ENCODE measurements at places on chromosomes 13 and 19.

DNA sequence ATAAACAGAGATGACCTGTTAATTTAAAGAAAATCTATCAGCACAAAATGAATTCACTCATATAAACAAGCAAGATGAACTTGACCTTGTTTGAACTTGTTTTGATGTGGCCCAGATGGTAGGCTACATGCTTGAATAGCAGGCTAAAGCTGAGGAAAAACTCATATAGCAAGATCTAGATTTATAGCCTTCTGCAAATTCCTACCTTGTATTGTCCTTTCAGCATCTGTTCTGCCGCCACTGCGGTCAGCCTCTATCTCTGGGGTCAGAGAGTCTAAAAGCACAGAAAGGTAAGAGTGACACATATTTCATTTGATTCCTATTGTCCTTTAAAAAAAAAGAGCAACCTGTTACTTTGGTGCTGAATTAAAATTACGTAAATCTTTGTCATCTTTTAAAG lies 392.1 kb downstream of the DACH1 start:
- no peak for DNase-seq

GRCh38 chr13:45209229-45209628 lies 8.4 kb upstream of the KCTD4 start:
- no peak for DNase-seq

DNA sequence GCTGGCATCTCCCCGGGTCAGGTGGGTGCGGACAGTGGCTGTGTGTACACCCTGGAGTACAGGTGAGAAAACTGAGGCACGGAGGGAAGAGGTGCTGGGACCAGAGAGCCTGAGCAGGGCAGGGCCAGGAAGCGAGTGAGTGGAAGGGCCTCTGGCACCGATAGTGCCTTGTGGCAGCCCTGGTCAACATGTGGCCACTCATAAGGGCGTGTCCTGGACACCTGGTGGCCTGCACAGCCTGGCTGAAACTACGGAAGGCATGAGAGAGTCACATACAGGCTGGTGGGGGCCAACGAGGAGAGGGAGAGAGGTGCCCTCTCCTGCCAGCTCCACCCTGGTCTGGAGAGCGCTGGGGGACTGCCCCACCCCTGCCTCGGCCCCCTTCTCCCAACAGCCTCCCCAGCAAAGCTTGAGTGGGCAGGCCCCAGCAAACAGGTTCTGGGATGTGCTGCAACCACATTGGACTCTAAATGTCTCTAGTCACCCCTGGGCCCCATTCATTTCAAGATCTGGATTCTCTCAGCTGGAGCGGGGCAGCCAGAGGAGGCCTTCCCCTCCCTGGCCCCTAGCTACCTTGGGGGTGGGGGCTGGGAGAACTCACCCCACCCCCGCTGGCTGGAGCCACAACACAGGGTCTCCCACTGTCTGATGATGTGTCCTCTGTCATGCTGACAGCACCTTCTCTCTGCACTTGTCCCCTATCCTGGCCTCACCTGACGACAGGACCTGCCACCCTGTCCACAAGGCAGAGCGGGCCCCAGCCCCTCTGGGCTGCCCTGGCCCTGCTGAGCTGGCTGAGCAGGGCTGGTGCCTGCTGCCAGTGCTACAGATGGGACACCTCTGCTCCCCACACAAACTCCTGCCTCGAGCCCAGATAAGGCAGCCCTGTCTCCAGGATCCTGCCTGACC lies 5.8 kb downstream of the CBARP start:
- no peak for DNase-seq

- DNase-seq, result peak; percentile 97
Observed at GRCh38 chr19:53431399-53432087, at the start of gene ZNF761. Gene ZNF761, plus strand, starts transcription at chr19:53431984. Its CDS starts 15,285 bp downstream, at chr19:53447269.

- no peak for DNase-seq
Observed at GRCh38 chr13:95153647-95154412, 147.4 kb downstream of the ABCC4 start.

DNA sequence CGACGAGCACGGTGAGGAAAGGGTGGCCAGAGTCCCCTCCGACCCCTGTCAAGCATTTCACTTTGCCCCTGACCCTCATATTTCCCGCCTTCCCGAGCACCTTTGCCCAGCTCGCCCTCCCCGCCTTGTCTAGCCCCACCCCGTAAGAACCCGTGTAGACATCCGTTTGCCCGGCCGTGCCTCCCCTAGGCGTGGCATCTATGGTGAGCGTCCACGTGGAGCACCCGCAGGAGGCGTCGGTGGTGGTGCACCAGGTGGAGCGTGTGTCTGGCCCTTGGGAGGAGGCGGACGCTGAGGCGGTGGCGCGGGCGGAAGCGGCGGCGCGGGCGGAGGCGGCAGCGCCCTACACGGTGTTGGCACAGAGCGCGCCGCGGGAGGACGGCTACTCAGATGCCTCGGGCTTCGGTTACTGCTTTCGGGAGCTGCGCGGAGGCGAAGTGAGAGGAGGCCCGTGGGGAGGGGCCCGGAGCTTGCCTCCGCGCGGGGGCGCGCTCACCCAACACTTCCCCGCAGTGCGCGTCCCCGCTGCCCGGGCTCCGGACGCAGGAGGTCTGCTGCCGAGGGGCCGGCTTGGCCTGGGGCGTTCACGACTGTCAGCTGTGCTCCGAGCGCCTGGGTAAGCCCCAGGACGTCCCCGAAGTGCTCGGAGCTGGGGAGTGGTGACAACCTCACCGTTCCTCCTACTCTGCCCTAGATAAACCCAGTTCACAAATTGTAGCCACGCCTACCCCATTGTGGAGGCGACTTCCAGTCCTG lies 4.2 kb downstream of the LTBP4 start:
- DNase-seq, result peak; percentile 83

DNA sequence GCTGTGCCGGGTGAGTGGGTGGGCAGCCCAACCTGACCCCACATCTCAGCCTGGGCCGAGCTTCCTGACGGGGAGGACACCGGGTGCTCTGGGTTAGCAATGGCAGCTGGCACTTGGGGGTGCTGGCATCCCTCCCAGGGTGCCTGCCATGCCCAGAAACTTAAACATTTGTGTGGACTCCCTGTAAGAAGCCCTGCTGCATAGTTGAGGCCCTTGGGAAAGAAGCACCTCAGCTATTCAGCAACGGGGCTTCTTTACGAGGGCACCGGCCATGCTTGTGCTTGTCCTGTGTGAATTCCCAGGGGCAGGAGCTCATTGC lies 33.8 kb upstream of the MEDAG start:
- DNase-seq, result no peak

DNA sequence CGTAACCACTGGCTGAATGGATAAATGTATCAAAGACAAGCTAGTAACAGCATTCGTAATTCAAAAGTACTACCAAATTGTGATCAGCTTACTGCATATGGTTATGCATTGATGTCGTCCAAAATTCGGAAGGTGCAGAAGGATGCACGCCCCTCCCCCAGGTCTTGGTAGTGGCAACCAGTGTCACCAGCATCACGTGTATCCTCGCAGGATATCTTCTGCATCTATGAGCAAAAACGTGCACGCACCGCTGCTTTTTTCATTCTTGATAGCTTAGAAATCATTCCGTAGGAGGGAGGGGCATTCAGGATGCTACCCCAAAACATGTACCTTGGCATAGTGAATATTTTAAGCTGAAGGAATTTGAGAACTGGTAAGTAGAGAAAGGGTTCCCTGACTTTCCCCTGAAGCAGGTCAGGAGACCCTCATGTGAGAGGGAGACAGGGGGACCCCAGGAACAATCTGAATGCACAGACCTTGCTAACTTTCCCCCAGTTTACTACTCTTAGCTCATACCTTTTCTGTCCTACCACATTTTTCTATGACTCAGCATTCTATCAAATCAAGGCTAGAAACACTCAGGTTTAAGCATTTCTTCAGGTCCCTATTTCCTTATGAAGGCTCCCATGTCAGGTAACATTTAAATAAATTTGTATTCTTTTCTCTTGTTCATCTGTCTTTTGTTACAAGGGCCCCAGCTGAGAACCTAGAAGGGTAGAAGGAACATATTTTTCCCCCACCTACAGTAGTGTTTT lies 61.2 kb upstream of the TM9SF2 start:
- no peak for DNase-seq

DNA sequence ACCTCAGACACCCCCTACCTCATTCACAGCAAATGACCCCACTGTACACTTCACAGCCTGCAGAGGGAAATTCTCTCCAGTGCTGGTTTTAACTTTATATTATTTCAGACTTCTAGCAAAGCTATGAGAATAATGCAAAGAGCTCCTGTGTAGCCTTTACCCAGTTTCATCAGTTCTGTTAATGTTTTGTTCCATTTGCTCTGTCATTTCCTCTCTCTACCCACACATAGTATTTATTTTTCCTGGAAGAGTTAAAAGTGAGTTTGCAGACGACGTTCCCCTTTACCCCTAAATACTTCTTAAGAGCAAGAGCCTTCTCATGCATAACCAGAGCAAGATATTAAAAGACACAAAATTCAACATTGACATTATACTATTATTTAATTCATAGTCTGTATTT lies 49.9 kb upstream of the ADGRE1 start:
- DNase-seq, result no peak

DNA sequence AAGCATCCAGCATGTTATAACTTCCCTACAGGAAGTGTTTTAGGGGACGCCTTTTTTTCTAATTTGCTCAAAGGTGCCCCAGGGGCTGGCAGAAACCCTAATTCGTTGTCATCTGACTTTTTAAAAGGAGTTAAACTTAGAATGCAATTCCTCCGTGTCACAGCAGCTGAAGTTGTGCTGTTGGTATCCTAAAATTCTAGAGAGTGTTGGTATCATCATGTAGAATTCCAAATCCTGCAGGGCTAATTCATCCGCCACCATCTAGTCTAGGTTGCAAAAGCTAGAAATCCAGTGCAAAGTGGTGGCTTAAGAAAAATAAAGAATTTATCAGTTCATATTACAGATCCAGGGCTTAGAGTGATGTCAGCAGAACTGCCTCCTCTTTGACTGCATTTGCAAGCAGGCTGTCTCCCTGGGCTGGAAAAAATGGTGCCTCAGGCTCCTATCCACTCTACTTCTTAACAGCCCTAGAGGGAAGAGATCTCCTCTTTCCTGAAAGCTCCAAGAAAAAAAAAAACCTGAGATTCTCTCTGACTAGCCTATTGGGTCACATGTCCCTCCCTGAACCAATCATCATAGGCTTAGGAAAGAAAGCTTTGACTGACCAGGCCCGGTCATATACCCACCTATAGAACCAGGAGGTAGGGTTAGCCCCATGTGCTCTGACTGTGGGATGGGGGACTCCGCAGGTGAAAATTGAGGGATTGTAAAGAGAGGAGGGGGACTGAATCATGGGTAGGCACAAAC lies 73.0 kb downstream of the MAP4K1 start:
- peak; percentile 62 for DNase-seq

DNA sequence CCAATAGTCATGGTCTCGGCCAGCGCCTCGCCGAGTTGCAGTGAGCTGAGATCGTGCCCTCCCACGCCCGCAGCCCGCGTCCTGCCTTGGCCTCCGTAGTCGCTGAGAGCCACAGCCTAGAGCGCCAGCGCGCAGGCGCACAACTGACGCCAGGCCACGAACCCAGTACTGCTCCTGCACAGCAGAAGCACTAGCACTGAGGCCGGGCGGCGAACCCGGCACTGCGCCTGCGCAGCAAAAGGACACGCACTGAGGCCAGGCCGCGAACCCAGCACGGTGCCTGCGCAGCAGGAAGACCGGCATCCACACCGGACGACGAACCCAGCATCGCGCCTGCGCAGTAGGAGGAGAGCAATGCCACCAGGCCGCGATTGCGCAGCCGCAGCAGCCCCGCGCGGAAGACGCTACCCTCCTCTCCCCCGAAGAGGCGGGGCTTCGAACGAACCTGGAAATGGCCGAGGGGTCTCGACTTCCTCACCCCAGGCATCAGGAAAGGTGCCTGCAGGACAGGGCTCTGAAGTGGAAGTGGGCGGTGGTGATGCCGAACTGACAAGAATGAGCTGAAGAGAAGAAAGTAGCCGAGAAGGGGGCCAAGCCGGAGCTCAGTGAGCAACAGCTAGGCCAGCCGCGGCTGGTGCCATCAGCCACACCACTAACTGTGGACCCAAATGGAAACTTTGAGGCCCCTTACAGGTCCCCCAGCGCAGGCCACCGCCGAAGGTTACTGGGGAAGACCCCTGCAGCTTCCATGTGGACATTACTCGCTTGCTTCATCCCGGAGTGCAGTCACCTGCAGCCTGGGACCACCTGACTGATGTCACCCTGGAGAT lies 7.5 kb downstream of the F10 start:
- DNase-seq, result peak; percentile 31

- no peak for DNase-seq
Observed at GRCh38 chr19:33785795-33786194, 10.9 kb upstream of the KCTD15 start.

- DNase-seq, result no peak
Observed at GRCh38 chr19:27746691-27747380, 1466.1 kb downstream of the UQCRFS1 start.

GRCh38 chr19:41355035-41355434 lies 1.3 kb upstream of the TGFB1 start:
- DNase-seq, result no peak

DNA sequence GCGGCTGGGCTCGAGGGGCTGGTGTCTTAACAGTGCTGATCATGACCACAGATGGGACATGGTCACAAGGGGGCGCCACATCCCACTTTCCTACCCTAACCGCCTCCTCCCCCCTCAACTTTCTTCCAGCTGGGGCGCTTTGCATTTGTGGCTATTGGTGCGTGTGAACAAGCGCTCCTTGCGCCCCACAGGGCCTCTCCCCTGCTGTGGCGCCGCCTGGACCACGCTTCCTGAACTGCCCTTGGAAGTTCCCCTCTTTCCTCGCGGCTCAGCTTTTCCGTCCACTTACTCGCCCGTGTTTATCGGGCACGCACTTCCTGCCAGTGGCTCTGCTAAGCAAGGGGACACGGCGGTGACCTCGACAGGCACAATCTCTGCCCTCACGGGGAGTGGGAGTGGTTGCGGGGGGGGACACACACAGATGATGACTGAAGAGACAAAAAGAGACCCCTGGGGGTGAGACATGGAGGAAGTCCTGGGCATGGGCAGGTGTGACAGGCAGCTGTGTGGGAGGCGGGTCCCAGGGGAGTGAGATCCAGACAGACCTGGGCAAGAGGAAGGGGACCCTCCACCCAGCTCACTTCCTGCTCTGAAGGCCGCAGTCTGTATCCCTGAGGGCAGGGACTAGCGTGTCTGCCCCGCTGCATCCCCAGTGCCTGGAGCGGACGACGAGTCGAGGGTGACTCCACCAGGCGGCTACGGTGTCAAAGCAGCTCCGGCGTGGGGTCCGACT lies 40.3 kb downstream of the ZNF787 start:
- DNase-seq, result peak; percentile 59

GRCh38 chr19:45906221-45906620 lies 3.8 kb upstream of the MYPOP start:
- DNase-seq, result no peak

- DNase-seq, result no peak
Observed at GRCh38 chr19:7505288-7505681, 10.6 kb upstream of the ZNF358 start.

All from immature natural killer cell (primary cell).